Caki2 (cell line): ENCODE measurements at places on chromosomes 7 and 10. TPM values are rescaled to one million over a fixed set of nuclear protein-coding genes. Genes with fewer than 3 reads are reported as not detected.

The TSPAN13 gene
- 47.5 and 57.1 TPM in 2 replicates for total RNA-seq

The IL6 gene
- total RNA-seq = 2.0 and 6.4 TPM in 2 replicates

The CTTNBP2 gene
- not detected in 2 replicates for total RNA-seq

The PDCD11 gene
- total RNA-seq = 17.3 and 33.0 TPM in 2 replicates

The BICC1 gene
- total RNA-seq = 91.3 and 105 TPM in 2 replicates

The STK31 gene
- not detected in 2 replicates for total RNA-seq

The ASIC3 gene
- total RNA-seq = 0.84 and 1.6 TPM in 2 replicates
